ENCODE measurements at places on chromosomes 6 and 20.
A peak's percentile ranks its signal among the peaks of the same experiment; 100 is the strongest.

DNA sequence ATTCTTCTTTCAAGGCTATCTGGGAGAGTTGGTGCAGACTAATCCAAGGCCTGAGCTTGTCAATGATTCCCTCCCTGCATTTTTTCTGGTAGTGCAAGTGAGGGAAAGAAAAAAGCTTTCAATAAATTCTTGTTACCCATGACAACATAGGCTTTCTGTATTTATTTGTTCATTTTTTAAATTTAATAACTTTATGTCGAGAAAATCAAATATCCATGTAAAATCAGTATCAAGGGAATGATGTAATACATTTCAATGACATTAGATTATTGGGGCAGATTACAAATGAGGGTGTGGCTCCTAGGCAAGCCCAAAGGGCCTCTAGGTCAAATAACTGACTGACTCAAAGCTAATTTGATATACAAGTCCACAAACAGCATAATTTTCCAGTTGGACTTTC is 104.0 kb downstream of the GJA1 start:
- DNase-seq, result no peak

DNA sequence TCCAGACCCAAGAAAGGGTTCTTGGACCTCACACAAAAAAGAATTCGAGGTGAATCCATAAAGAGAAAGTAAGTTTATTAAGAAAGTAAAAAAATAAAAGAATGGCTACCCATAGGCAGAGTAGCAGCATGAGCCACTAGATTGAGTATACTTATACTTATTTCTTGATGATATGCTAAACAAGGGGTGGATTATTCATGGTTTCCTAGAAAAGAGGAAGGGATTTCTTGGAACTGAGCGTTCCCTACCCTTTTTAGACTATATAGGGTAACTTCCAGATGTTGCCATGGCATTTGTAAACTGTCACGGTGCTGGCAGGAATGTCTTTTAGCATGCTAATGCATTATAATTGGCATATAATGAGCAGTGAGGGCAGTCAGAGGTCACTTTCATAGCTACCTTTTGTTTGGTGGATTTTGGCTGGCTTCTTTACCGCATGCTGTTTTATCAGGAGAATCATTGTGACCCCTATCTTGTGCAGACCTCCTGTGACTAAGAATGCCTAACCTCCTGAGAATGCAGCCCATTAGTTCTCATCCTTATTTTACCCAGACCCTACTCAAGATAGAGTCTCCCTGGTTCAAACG is 44.3 kb downstream of the TENT5A start:
- DNase-seq, result no peak

DNA sequence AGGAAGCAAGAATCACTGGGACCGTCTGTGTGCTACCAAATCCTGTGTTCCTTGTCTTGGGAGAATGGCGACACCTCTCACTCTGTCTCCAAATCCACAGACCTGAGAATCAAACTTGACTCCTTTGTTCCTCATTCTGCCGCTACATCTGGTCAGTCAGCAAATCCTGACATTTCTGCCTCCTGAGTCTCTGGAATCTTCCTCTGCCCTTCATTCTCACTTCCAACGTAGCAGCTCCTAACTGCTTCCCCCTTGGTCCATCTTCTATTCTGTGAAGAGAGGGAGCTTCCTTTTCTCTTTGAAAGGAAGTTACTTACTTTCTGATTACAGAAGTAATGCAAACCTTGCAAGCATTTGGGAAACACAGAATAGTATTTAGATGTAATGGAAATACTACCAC is 37.7 kb downstream of the SYTL3 start:
- no peak for DNase-seq

- DNase-seq, result no peak
These were observed at the start of gene ISM1 for GRCh38 chr20:13220904-13221297. ISM1 (plus strand) TSS chr20:13221274; CDS start chr20:13221777, 503 bp downstream.

GRCh38 chr20:62303340-62304226 is 786 bp downstream of the ADRM1 start:
- no peak for DNase-seq

DNA sequence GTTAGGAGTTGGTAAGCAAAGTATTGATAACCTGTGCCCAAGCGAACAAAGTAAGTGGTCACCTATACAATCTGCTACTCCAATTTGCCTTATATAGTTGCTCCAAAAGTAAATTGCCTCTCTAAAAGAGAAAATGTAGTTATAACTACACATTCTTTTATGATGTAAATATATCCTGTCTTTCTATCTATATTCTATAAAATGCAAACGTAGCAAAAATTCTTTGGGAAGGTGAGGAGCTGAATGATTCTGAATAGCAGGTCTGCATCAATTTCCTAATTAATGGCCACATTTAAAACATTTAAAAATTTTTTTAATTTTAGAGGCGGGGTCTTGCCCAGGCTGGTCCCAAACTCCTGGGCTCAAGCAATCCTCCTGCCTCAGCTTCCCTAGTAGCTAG is 64.2 kb upstream of the ASIP start:
- DNase-seq, result no peak

- no peak for DNase-seq
These were observed 108.2 kb downstream of the SULF2 start for GRCh38 chr20:47676912-47677634.

DNA sequence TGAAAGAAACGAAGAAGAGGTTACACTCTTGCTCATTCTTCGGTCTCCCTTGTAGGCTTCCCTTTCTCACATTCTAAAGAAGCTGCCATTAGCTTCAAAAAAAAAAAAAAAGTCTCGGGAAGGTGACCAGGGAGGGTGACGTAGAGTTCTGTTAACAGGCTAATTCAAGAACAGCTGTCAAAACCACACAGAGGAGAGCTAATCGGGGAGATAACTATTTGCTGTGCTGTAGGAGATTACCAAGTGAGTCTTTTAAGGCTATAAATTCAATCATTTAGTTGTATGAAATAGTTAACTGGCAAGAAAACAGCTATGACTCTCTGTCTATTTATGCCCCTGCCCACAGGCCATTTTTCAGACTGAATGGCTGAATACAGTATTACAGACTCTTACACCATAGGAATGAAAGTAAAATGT is 256.8 kb downstream of the SYNE1 start:
- DNase-seq, result no peak

- no peak for DNase-seq
These were observed 74.4 kb upstream of the PDE10A start for GRCh38 chr6:165737396-165737795.

DNA sequence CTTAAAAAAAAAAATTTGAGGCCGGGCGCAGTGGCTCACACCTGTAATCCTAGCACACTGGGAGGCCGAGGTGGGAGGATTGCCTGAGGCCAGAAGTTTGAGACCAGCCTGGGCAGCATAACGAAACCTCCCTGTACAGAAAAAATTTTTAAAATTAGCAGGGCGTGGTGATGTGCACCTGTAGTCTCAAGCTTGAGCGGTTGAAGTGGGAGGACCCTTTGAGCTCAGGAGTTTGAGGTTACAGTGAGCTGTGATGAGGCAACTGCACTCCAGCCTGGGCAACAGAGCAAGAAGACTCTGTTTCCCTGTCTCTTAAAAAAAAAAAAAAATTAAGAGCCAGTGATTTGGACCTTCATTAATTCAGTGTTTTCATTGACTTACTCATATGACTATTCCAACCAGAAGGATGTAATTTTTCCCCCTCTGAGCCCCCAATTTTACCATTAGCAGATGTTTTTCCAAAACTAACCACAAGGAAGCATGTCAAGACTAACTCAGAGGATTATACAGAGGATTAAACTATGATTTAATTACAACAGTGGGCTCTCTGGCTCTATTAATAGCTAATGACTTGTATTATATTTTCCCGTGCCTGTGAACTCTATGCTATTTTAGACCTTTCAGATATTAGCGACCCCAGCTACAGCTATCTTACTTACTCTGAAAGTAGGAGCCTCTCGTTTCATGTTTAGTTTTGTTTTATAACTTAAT is 75.1 kb downstream of the ARID1B start:
- no peak for DNase-seq

- DNase-seq, result no peak
These were observed 8.7 kb upstream of the PLTP start for GRCh38 chr20:45920462-45921336.

GRCh38 chr20:40431611-40432010 is 257.4 kb downstream of the MAFB start:
- no peak for DNase-seq

- no peak for DNase-seq
These were observed 31.8 kb upstream of the PLEKHG1 start for GRCh38 chr6:150567823-150568383.

- no peak for DNase-seq
These were observed 17.5 kb upstream of the KCNK16 start for GRCh38 chr6:39339868-39340550.

- no peak for DNase-seq
These were observed 12.0 kb upstream of the ANKRD60 start for GRCh38 chr20:58240471-58240870.

- no peak for DNase-seq
These were observed 103.8 kb downstream of the TMEM242 start for GRCh38 chr6:157219201-157220200.

GRCh38 chr6:108835218-108835850 is 12.9 kb upstream of the ARMC2 start:
- peak; percentile 74 for DNase-seq

DNA sequence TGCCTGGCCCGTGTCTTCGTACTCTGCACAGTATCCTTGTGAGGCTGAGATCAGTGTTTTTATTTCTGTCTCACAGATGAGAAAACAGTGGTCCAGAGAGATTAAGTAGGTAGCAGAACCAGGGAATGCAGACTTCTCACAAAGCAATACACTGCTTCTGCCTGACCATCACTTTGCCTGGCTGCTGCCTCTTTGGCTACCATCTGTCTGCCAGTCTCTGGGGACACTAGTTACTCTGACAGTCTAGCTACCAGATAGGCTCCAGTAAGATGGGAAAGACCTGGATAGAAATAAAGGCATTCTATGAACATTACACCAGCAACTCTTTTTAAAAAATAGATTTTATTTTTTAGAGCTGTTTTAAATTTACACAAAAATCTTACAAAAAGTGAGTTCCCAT is 96.9 kb downstream of the PHACTR3 start:
- no peak for DNase-seq

DNA sequence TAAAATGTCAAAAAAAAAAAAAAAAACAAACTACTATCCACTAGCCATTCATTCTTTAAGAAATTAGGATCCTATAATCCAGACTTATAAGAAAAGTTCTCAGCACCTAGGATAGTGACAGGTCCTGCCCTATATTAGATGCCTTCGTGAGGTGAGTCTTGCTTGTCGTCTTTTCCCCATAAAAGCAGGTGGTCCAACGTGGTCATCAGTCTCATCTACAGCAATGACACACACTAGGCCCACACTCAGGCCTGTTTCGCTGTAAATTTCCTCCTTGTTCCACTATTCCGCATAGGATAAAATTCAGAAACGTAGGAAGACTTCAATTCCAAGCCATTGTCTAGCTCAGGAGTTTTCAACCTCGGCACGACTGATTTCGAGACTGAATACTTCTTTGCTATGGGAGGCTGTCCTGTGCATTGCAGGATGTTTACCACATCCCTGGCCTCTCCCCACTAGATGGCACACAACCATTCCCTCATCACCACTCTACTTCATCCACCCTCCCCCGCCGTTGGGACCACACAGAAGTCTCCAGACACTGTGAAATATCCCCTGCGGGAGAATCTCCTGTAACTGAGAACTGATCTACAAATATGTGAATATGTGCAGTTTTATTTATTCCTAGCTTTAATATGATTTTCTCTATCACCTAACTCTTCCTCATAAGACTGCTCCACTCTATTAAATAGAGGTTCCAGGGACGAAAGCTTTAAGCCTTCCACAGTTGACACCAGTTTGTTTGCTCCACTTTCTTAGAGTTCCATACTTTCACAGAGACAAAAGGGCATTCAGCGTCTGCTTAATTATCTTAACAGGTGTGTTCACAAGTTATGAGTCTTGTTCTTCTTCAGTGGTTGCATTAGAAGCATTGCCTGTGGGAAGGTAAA is 346.3 kb downstream of the BMP2 start:
- DNase-seq, result no peak

Measured in stimulated activated CD4-positive, alpha-beta T cell treated with anti-CD3 and anti-CD28 coated beads, Interleukin-1b, Interleukin-23, amount 100 ng/mL, for 1 hour (primary cell).